ENCODE measurements at places on chromosomes 7 and 10.

- DNase-seq, result no peak
Observed at GRCh38 chr10:116208956-116209567, 63.9 kb downstream of the GFRA1 start.

DNA sequence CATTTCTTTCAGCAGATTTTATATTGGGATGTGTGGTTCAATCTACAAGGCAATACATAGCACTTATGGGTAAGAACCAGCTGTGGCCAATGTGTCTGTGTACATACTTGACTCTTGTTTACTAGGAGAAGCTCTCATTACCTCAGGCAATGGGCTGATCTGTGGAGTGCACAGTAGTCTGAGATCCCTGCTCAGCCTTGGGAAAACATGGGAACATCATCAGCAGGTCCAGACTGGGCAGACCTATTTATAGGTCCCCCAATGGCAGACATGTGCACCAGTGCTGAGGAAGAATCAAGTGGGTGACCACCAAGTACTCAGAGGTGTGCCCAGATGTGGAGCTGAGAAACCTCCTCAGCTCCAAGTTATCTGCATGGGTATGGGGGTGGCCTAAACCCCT is 349.7 kb downstream of the KIF20B start:
- DNase-seq, result no peak

DNA sequence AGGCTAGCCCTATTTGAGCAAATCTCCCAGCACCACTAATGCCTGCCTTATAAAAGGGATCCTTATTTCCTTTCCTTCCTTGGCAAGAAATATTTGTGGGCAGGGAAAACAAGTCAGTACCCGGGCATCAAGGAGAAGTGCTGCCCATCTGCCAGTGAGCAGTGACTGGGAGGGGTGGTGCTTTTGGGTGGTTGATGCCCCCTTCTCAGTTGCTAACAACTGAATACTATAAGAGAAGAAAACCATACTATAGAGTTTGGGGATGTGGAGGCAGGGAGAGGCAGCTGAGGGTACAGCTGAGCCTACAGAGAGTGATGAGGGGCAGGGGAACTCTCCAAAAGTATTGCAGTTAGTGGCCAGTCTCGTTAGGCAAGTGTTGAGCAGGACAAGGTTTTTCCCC is 39.3 kb downstream of the OGDH start:
- no peak for DNase-seq

DNA sequence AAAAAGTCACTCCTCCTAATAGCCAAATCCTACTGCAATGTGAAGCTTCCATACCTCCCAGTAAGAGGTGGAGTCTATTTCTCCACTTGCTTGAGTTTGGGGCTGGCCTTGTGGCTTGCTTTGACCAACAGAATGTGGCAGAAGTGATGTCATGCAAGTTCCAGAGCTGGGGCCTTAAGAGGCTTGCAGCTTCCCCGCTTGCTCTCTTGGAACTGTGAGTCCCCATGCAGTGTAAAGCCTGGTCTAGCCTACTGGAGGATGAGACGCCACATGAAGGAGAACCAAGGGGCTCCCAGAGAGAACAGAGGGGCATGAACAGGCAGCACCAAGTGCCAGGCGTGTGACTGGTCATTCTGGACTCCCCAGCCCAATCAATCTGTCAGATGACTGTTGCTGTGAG is 58.6 kb upstream of the OPALIN start:
- DNase-seq, result no peak

DNA sequence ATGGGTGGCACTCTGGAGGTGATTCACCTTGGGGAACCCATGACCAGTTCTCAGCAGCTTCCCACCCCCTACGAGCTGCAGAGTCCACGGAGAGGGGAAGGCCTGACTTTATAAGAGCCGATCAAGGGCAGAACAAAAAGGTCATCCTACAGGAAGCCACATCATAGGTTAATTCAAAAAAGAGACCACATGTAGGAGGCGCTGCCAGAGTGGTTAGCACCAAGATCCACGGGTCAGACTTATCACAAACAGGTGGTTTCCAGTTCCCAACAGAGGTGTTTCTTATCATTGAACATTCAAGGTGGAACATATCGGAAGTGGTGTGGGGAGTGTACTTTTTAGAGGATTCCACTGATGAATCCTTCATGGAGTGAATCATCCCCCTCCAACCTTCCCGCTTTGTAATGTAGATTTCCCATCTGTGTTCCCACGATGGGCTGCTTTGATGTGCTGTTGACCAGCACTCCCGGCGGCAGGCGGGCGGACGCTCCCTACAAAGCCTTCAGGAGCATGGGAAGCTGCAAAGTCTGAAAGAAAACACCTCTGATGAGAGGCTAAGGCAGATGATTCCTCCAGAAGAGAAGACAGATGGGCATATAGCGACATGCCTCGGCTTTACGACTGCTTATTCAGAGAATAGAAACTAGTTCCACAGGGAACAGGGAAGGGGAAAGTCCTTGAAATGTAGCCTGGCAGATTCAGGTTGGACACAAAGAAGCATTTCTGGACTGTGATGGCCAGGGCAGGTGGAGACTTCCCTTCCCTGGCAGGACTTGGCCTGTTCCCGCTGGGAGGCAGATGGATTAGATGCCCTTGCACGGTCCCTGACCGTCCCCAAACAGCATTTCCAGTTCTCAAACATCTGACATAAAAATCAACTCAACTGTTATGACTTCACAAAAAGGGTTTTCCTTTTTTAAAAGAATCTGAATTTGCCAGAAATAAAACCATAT is 66.5 kb downstream of the AFAP1L2 start:
- DNase-seq, result no peak

GRCh38 chr10:118046395-118047156 is at the start of gene RAB11FIP2:
RAB11FIP2 (minus strand) TSS chr10:118046941; CDS start chr10:118046163, 778 bp downstream.
- DNase-seq, result no peak

DNA sequence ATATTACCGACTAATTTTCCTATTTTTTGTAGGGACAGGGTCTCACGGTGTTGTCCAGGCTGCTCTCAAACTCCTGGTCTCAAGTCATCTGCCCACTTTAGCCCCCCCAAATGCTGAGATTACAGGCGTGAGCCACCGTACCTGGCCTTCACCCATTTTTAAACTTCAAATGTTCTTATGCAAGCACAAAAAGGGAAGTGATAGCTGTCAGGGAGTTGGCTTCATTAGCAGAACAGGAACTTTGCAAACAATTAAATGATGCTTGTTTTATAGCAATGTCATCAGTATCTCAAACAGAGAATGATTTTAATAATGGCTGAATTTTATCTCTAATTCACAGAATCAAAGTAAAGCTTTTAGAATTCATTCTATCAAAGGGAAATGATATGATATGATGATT is 49.8 kb upstream of the FAM171A1 start:
- DNase-seq, result no peak

- peak; percentile 15 for DNase-seq
Observed at GRCh38 chr7:28958235-28958979, at the start of gene TRIL. TRIL (minus strand) TSS chr7:28958330; CDS start chr7:28958046, 284 bp downstream.

- DNase-seq, result no peak
Observed at GRCh38 chr7:47601119-47601880, 19.4 kb upstream of the TNS3 start.

- DNase-seq, result no peak
Observed at GRCh38 chr10:5559642-5560141, 34.9 kb downstream of the CALML3 start.

- DNase-seq, result no peak
Observed at GRCh38 chr7:104230606-104231005, 22.8 kb upstream of the ORC5 start.

GRCh38 chr10:110044681-110045080 is 36.9 kb downstream of the ADD3 start:
- DNase-seq, result no peak

DNA sequence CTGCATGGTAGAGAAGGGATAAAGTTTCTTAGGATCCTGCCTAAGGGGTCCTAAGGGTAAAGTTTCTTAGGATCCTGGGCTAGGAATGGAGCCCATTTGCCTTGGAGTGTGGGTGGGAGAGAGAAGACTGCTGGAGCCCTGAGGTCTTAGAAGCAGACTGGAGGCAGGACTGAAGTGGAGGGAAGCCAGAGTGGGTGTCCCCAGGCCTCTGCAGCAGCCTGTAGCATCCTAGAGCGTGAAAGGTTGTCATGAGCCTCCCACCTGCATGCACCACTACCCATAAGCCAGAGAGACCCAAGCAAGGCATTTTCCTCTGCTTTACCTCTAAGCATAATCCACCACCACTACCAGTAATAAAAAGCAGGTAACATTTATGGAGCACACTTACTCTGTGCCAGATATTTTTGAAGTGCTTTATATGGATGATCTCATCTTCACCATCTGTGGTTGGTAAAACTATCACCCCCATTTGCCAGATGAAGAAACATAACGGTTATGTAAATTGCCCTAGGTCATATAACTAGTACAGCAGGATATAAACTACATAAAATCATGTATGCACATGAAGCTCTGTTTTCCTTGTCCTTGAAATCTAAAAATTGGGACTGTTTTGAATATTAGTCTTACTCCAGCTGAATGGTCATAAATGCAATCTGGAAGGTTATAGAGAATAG is 103.5 kb upstream of the CCDC6 start:
- DNase-seq, result no peak

- no peak for DNase-seq
Observed at GRCh38 chr7:85641331-85641730, 454.5 kb upstream of the SEMA3D start.

- DNase-seq, result no peak
Observed at GRCh38 chr7:17689361-17689902, 250.9 kb downstream of the SNX13 start.

DNA sequence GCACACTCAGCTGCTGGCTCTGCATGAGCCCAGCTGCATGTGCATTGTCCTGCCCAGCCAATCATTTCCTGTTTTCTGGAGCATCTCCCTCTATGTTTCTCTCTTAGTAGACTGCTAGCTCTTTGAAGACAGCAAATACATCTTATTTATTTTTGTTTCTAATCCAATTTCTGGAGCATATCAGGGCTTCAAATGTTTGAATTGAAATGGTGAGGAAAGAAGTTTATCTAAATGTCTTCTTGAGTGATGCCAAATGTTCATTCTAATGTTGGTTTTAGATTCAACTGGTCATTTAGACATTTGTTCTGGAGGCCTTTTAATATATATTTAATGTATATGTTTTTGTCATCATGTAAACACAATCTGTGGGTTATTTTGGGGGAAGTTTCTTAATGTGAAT is 141.9 kb downstream of the DNAJB9 start:
- DNase-seq, result no peak

DNA sequence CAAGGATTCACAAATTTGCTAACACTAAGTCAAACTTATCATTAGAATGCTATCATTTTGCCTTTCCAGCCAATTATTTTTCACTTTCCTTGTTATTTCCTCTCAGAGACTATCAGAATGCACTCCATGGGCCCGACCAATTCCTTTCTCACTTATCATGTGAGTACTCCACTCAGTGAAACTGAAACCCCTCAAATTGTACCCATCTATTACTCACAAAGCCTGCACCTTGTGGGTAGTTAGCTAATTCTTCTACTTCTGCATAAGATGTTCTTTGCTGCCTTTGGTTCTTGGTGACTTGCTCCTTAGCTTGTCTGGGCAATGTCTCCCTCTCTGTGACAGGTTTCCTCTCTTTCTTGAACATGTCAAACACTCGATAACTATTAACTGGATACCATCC is 35.2 kb upstream of the MBL2 start:
- DNase-seq, result no peak

- DNase-seq, result no peak
Observed at GRCh38 chr7:84154991-84155781, 39.4 kb downstream of the SEMA3A start.

- DNase-seq, result no peak
Observed at GRCh38 chr10:121284936-121285335, 313.3 kb downstream of the FGFR2 start.

DNA sequence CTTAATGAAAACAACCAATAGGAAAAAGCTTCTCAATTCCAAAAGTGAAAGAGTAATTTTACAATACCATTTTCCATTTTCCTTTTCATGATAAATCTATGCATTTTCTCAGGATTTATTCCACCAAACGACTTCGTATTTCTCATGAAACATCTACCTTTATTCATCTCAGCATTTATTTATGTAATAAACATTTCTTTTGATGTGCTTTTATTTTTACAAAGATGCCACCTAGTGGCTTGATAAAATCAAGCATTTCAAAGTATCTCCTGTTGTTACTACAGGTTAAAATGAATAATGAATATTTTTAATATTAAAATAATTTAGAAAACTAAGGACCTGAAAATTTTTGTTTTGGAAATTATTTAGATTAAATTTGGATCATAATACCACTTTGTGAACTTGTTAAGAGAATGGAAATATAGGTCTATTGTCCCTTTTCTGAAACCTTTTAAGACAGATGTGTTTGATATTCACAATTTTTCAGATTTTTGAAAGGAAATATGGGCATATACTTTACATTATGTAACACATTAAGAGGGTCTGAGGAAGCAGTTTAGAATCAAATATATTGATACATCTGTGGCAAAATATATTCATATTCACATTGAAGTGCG is 2.7 kb upstream of the IQUB start:
- no peak for DNase-seq

GRCh38 chr7:129947701-129948100 is 5.1 kb downstream of the UBE2H start:
- DNase-seq, result no peak

- DNase-seq, result no peak
Observed at GRCh38 chr7:12581897-12582296, 11.4 kb downstream of the SCIN start.

GRCh38 chr7:126996659-126997058 is 256.1 kb downstream of the GRM8 start:
- DNase-seq, result no peak

DNA sequence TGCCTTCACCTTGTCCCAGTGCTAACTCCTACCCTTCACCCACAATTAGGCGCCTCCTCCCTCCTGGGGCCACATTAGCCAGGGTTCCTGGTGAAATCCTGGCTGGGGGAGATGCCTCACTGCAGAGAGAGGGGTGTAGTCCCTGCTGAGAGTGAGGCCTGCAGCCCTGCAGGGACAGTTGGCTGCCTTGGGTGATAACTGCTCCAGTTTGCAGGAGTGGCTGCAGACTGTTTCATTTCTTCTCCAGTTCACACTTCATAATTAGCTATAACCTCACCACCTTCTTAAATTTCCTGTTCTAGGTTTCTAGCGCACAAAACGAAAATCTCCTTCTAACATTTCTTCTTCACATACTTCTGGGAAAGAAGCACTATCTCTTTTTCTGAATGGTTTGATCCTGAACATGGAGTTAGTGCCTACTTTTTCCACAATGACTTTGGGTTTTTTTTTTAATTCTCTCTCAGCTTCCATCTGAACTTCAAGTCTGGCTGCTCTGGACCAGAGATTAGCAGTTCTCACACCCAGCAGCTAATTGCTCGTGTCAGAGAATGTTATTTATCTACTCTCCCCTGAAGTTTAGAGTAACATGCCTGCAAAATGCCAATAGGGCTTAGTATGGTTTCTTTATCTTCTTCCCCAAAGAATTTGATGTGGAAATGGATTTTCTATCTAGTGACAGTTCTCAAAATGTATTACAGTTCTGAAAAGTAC is 15.5 kb upstream of the JAZF1 start:
- DNase-seq, result no peak

- DNase-seq, result no peak
Observed at GRCh38 chr10:22712211-22712955, 2.0 kb downstream of the PIP4K2A start.
